LHCN-M2 (cell line): ENCODE measurements at places on chromosomes 3 and 15. TPM values are rescaled to one million over a fixed set of nuclear protein-coding genes. Genes with fewer than 3 reads are reported as not detected.

Gene GPR62
- total RNA-seq, result not detected in 2 replicates

Gene SKOR1
- 0.06 TPM in 1 of 2 replicates, not detected in the other for total RNA-seq

Gene HSPBAP1
- total RNA-seq, result 6.1 and 7.1 TPM in 2 replicates

DNA sequence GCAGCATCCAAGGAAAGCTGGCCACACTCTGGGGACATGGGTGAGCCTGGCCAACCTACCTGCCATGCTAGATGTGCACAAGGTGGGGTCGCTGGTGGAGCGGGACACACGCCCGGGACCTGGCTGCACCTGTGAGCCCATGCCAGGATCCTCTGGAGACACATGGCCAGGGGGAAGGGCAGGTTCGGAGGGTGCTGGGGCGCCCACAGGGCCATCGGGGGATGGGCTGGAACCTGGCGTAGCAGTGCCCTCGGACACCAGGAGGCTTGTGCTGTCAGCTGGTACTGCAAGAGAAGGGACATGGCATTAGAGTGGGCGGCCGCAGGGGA, 143.4 kb downstream of the NSMCE3 start:
- DNase-seq, result no peak

DNA sequence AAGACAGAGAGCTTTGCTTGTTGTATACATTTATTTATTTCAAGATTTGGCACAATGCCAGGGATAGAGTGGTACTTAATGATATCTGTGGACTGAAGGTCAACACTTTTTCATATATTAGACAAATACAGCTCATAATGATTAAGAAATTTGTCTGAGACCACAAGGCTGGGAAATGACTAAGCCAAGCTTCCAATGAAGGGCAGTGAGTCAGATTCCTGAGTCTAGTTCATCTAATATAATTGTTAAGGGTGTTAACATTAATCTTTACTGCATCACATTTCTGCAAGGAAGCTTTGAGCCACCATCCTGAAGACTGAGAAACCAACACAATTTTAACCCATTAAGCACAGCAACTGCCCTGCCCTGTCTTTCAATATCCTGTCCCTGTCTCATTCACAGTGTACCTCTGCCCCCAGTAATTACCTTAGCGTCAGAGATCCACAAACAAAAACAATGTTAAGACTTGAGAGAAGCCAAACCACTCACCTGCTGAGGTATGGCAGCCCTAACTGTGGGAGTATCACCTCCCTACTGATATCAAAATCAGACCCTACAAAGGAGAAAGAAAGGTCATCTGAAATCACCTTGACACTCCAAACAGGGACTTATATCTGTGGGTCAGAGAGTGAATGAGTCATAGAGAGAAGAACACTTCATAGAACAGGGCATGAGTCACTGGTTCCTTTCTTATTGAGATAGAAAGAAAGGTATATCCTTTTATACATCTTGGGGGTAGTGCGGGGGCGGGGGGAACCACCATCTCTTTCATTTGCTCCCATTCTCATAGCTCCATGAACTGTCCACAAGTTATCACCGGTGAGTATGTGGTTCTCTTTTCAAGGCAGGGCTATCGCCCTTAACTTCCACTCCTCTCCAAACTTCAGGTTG, 74.7 kb downstream of the MAGI1 start:
- DNase-seq, result peak; percentile 91

DNA sequence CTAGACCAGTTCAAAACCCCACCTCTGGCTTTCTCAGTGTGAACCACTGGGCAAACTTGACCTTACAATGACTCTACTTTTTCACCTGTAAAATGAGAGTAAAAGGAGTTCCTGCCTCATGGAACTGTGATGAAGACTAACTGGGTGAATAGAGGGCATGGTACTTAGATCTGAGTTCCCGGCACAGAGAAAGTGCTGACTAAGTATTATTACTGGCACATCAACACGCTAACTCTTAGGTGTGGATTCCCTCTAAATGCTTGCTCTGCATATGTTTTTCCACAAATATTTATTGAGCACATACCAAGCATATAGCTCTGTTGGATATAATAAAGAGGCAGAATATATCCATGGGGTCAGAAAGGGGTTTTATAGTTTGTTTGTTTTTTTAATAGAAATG, 437.8 kb downstream of the MAGI1 start:
- no peak for DNase-seq

DNA sequence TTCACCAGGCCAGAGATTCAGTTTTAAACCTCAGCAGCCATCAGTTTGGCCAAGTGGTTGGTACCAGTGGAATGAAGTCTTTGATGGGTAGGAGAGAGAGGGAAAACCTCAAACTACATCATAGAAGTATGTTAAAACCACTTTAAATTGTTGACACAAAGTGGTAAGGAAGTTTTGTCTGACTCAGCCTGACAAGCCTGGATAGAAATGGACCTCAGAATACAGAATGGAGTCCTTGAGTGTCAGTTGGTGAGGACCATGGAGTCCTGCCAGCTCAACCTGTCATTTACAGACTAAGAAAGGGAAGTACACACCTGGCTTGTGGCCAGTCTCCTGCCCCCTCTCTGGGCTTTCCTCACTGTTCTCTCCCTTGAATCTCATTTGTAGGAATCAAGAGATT, 12.1 kb downstream of the EAF1 start:
- peak; percentile 47 for DNase-seq
